ENCODE measurements at places on chromosomes 6 and 20.

DNA sequence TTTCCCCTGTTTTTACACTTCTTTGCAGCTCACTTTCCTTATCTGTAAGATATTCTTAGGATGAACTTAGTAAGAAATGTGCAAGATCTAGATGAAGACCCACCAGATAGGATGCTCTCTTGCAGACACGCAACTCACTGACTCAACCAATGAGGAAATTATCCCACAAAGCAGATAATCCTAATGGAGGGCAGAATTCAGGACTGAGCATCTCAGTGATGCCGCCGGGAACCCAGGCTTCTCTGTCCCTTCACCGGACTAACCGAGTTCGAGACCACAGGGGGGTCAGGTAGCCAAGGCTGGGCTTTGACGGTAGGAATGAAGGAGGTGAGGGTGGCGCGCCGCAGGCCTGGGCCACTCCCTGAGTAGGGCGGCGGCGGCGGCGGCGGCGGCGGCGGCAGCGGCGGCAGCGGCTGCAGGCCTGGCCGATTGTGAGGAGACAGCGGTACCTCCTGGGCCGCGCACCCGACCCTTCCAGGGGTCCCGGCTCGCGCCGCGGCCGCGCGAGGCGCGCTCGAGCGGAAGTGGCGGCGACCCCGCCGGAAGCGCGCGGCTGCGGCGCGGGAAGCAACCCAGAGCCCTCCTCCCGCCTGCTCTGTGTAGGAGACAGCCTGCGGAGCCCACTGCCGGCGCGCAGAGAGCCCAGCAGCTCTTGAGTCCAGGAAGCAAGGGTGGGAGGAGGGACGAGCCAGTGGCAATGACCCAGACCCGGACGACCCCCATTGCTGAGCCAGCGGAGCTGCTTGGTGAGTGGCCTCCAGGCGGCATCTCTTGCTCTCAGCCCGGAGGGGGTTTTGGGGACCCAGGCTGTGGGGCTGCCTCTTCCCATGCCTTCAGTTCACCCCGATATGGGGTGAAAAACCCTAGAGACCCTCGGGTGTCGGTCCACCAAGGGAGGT, at the start of gene KHDC1:
KHDC1 (minus strand) TSS at position 526 of the 899 bp plus-strand sequence. CDS start 20,679 bp downstream, outside the sequence.
- peak; percentile 83 for DNase-seq

GRCh38 chr6:24974182-24975171, 38.7 kb upstream of the RIPOR2 start:
- DNase-seq, result no peak

DNA sequence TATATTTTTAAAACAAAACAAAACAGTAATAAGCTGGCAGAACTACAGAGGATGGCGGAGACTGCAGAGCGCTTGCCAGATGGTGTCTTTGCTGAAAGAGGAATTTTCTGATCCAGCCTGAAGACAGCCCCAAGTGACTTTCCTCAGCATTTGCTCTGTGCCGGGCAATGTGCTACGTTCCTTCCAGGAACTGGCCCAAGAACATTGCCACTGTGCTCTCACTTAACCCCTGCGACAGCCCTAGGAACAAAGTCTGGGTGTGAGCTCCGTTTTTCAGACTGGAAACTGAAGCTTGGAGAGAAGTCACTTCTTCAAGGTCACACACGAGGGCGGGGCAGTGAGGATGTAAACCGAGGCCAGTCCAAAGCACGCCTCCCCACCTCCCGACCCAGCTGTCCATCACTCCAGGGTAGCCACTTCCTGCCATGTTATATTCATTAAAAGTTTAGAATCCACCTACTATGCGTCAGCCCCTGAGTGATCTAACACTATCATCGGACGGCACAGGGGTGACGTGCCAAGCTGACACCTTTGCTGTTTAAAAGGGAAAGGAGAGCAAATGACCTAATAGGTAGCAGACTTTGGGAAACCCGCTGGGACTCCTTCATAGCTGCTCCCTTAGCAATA, 22.3 kb upstream of the BMP7 start:
- no peak for DNase-seq

DNA sequence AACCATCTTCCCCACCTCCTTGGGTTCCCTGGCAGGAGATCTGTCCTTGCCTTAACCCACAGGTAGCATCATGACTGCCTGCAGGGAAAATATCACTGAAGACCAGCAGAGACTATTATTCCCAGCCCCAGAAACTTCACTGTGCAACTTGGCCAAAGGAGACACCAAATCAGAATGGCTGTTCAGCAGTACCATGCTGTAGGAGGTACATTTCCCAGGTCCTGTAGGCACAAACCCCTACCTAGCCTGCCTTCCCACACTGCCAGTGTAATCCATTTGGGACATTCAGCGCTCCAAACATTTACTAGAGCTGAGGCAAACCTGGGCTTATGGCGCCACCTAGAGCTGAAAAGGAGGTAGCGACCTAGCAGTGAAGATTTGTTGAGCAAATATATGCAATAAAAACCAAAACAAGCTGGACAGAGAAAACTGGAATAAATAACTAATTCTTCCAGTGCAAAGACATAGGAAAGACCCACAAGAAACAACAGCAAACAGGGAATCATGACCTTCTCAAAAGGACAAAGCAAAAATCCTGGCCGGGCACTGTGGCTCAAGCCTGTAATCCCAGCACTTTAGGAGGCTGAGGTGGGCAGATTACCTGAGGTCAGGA, 60.3 kb downstream of the VTA1 start:
- DNase-seq, result peak; percentile 33

DNA sequence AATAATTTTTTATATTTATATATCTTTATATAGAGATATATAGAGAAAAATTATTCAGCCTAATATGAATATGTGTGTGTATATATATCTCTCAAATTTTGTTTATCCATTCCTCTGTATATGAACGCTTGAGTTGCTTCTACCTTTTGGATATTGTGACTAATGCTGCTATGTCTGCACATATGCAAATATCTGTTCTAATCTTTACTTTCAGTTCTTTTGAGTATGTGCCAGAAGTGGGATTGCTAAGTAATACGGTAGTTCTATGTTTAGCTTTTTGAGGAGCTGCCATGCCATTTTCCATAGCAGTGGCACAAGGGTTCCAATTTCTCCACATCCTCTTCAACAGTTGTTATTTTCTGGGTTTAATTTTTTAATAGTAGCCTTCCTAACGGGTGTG, 72.8 kb upstream of the CEP85L start:
- DNase-seq, result no peak

GRCh38 chr6:134706806-134707205, 243.1 kb downstream of the ALDH8A1 start:
- DNase-seq, result no peak
